ENCODE measurements at places on chromosomes 4 and X.

DNA sequence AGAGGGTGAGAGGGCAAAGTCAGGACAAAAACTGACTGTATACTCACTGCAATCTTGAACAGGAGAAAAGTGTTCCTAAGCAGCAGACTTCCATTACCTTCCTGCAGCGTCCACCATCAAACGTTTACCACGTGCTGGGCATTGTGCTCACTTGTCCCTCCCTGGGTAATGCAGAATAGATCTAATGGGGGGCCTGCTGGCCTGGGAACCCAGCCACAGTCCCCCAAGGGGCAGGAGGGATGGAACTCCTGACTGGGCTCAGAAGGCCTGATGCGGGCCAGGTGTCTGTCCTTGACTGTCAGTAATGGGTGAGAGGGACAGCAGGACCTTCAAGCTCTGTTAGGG is 37.6 kb upstream of the FAM156A start:
- DNase-seq: no peak

- DNase-seq: peak; percentile 74
Observed at GRCh38 chr4:89307446-89308160, at the start of gene GPRIN3. GPRIN3 (minus strand) TSS chr4:89307800; CDS start chr4:89250110, 57,690 bp downstream.

- DNase-seq: no peak
Observed at GRCh38 chrX:70497026-70497425, 52.4 kb downstream of the DLG3 start.

DNA sequence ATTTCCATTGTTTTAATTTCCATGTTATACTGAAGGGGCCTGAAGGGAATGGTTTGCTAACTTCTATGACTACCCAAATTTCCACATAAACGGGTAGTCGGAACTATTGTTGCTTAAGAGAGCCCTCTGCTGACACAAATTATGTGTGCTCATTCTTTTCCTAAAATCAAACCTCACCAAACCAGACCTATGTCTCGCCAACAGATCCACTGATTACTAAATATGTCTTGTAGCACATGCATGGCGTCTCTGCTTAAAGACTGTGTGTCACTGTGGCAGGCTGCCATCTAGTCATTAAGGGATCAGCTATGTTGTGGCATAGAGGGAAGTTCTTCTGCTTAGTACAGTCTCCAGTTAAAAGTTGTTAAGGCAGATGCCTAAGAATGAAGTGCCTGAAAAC is 25.1 kb downstream of the PIR start:
- DNase-seq: no peak

GRCh38 chrX:110600745-110601310 is 194.8 kb downstream of the CHRDL1 start:
- no peak for DNase-seq

DNA sequence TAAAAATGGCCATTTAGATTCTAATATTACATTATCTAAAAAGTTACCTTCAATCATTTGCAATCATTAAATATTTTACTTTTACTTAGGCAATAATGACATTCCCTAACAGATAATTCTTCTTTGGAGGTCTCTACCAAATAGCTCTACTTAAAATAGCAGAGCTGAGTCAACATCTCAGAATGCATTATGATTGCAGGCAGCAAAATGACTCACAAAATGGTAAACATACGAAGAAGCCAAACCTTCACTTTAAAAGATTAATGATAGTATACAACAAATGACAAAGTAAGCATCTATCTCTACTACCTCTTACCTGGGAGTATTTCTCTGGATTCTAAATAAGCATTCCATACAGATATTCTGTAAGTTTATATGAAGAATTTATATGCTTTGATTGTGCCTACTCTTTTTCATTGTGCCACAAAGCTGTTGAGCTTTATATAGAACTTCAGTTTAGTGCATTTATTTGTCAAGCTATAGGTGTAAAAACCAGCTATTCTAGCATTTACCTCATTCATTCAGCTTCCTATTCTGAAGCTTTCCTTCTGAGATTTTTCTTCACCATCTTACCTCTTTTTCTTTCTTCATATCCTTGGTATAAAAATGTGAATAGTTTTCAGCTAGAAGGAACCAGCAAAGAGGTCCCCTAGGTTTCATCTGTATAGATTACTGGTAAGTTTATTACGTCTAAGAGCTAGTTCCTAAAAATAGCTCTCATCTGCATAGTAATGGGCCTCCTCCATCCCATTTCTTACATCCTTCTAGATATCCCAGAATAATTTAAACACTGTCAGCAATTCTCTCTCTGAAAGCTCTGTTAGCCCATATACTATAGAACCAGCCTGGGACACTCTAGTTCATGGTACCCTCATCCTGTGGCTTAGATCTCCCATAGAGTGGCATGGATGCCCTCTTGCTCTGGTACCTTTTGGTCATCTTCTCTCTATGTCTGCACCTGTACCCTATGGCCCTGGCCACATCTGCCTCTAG is 17.2 kb upstream of the SPCS3 start:
- DNase-seq: no peak

GRCh38 chr4:84258905-84259830 is 239.9 kb downstream of the NKX6-1 start:
- DNase-seq: no peak

GRCh38 chr4:74117024-74117534 is 18.1 kb upstream of the CXCL2 start:
- no peak for DNase-seq

GRCh38 chr4:16302648-16303047 is 76.4 kb upstream of the TAPT1 start:
- DNase-seq: no peak
